ENCODE measurements at places on chromosomes 4 and X. TPM values are rescaled to one million over a fixed set of nuclear protein-coding genes. Genes with fewer than 3 reads are reported as not detected.

VSIG4 gene
- 19.7 TPM for polyA plus RNA-seq

ADH7 gene
- not detected for polyA plus RNA-seq

HTR2C gene
- polyA plus RNA-seq, result not detected

TXK gene
- 1.1 TPM for polyA plus RNA-seq

MAGEC2 gene
- not detected for polyA plus RNA-seq

DMP1 gene
- polyA plus RNA-seq, result not detected

FMR1 gene
- 106 TPM for polyA plus RNA-seq

RNF212 gene
- polyA plus RNA-seq, result 1.4 TPM

Data from small intestine (tissue), 16 donors.